ENCODE measurements at places on chromosomes 6 and 20.

DNA sequence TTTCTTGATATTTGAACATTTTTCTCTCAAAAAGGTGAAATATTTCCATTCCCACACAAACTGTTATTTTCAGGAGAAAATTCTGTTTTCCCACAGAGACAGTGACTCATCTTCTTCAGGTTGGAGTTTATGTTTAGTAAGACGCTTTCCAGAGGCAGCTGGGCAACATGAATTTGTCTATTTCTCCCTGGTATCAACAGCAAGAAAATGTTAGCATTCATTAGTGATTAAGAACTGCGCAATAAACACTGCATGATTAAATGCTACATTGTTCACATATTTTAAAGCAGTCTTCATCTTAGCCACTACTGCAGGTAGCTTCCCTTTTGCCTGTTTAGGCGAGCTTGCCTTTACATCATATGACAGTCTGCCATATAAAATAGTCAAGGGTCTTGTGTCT lies 295.7 kb downstream of the C6orf118 start:
- DNase-seq: no peak

GRCh38 chr6:91654357-91654756 lies 1067.5 kb upstream of the MAP3K7 start:
- no peak for DNase-seq

DNA sequence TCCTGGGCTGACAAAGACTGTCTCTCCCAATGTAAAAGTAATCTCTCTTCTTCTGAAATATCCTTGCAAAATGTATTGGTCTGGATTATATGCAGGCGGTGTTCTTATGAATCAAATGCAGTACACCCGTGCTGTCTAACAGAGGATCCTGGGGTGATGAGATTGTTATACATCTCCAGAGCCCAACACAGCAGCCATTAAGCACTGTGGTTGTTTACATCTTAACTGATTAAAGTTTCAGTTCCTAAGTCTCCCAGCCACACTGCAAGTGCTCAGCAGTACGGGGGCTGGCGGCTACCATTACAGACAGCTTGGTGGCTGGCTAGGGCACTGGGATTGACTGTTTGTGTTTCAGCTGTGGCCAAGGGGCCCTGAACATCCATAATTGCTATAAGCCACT lies 7.0 kb downstream of the UNC93A start:
- no peak for DNase-seq

DNA sequence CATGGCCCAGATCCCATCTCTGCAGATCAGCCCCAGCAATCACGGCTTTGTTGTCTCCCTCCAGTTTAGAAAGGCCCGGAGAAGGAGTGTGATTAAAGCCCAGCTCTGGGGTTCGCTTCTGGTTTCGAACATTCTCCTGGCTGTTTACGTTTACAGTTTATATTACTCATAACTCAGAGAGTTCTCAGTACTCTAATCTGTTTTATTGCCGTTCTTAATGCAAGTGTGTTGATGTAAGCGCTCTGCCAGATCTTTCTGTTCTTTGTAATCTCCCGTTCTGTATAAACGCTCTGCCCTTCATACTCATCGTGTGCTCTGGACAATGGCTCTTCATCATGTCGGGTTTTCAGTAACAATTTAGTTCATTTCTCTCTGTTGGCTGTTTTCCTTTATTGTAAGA lies 118.0 kb upstream of the PRND start:
- no peak for DNase-seq

DNA sequence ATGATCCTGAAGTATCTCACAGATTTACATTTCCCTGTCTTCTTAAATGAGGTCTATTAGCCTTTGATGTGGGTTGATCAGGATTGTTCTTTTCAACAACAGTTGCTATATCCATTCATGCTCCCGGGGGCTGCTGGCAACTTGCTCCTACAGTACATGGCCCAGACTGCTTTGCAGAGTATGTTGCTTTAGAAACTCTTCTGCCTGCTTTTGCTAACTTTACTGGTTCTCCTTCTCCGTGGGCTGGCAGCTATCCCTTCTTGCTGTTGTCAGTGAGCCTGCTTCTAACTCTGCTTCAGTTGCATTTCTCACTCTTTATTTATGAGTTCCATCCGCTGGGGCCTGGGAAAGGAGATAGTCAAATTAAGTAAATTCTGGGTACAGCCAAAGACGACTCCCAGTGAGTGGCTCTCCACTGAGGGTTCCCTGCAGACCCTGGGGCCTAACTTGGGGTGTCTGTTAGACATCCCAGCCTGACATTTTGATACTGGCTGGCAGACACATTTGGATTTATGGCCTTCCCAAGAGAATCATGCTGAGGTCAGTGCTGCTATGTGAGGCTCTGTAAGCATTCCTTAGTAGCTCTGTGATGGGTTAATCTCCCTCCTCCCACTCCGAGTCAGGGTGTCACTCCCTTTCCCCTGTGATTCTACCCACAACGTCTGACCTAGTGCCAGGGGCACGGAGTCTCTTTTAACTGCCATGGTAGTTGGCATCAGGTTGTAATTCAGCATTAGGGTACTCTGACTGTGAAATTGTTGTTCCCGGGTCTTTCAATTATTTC lies 73.6 kb downstream of the SLX4IP start:
- no peak for DNase-seq

DNA sequence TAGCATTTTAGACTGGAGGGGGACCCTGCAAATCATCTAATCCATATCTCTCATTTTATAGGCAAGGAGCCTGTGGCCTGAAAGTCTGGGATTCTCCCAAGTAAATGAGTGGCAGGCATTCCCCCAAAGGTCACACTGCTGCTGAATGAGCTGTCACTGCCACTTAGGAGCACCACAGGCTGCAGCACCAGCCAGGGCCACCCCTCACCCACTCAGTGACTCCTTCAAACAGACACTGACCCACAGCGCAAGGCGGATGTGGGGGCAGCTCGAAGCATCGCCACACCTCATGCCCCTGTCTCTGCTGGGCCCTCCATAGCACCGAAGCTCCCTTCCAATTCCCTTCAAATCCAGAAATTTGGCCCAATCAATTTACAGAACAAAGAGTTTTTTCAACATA lies 119.9 kb upstream of the ARID1B start:
- no peak for DNase-seq

DNA sequence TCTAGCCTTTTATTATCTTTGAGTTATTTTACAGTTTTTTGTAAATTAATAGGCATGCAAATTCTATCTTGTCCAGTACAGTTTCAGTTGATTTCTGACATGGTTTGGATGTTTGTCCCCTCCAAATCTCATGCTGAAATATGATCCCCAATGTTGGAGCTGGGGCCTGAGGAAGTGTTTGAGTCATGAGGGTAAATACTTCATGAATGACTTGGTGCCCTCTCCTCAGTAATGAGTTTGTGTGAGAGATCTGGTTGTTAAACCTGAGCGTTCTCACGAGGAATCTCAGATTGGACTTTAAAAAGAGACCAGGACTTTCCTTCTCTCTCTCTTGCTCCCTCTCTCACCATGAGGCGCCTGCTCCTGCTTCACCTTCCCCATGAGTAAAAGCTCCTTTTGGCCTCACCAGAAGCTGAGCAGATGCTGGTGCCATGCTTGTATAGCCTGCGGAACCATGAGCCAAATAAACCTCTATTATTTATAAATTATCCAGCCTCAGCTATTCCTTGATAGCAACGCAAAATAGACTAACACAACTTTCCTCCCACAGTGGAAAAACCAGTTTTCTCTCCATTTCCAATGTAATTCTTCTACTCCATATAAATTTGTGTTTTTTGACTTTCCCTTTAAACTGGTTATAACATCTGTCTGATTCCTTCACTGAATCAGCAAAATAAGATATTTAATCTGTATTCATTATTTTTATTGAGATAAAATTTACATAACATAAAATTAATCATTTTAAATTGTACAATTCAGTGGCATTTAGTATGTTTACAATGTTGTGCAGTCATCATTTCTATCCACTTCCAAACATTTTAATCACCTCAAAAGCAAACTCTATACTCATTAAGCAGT lies 78.7 kb upstream of the PRSS16 start:
- no peak for DNase-seq

DNA sequence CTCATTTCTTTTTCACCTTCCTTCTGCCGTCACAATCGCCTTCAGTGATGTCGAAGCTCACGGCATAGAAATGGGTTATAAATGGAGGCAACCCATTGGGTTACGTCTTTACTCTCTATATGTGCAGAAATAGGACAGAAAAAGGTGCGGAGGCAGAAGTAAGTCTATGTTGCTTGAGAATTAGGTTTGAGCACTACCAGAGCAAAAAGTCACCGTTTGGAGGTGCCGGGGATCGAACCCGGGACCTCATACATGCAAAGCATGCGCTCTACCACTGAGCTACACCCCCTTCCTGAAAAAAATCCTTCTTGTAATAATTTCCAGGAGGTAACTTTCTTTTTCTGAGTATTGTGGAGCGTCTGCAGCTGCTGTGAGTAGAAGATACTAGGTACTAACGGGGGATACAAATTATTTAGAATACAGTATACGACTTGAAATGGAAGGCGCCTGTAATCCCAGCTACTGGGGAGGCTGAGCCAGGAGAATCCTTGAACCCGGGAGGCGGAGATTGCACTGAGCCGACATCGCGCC lies 134.2 kb downstream of the TRIM27 start:
- DNase-seq: peak; percentile 27

- DNase-seq: peak; percentile 14
Measured at GRCh38 chr6:151137542-151137941, 102.2 kb upstream of the AKAP12 start.

DNA sequence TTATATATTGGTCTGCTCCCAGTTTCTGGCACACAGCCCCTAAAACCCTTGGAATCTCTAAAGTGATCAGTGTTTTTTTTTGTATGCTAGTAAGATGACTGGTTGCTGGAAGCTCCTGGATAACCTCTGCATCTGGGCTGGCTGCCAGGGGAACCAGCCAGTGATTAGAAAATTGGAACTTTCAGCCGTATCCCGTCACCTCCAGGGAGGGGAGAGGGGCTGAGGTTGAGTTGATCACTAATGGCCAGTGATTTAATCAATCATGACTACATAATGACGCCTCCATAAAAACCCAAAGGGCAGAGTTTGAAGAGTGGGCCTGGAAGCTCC lies 48.0 kb upstream of the NOP56 start:
- DNase-seq: no peak

DNA sequence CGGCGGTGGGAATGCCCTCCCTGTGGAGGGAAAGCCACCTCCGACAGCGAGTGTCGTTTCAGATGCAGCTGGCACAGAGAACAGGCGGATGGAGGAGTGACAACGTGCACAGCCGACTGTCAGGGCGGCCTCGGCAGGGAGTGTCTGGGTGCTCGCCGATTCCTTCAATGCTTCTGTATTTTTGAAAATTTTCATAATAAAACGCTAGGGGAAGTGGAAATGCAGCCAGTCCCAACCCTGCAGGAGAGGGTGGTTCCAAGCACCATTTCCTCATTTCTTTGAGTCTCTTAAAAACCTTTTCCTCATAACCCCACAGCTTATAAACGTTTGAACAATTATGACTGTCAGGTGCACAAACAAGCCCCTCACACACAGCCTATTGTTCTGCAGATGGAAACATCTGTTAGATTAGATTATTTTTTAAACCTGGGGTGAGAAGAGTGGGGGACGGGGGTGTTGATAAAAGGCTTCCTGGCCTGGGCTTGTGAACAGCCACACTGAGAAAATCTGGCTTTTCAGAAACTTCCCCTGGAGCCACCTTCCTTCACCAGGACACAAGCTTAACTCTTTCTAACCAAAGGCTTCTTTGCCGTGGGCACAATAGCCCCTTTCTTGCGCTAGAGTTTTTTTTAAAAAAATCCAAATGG lies 228.9 kb downstream of the ANKRD60 start:
- no peak for DNase-seq

- no peak for DNase-seq
Measured at GRCh38 chr6:68197356-68197755, 437.7 kb upstream of the ADGRB3 start.

GRCh38 chr20:46255440-46256104 lies 52.7 kb downstream of the CDH22 start:
- no peak for DNase-seq

DNA sequence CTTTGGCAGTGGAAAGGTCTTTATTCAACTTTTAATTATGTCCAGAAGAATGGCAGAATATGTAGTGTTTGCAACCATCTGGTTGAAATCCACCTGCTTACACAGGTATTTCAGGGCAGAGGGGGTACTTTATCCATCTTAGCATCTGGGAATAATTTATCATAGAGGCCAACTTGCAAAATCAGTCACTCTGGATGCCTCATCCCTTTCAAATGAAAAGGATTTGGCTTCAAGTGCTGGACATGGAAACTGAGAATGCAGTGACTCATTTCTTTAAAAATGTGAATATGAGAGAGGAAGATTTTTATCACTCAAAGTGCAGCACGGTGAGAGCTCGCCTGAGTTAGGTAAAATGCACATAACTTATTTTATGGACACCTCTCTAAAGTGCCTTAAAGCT lies 758.3 kb downstream of the KIF16B start:
- DNase-seq: no peak

GRCh38 chr6:103983860-103984259 lies 875.9 kb downstream of the HACE1 start:
- DNase-seq: no peak

- DNase-seq: no peak
Measured at GRCh38 chr6:228881-229651, 63.2 kb upstream of the DUSP22 start.

DNA sequence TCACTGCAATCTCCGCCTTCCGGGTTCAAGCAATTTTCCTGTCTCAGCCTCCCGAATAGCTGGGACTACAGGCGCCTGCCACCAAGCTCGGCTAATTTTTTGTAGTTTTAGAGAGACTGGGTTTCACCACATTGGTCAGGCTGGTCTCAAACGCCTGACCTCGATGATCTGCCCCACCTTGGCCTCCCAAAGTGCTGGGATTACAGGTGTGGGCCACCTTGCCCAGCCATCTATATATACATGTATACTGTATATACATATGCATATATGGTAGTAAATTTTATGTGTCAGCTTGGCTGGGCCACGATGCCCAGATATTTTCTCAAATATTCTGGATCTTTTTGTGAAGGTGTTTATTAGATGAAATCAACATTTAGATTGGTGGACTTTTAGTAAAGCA lies 18.8 kb downstream of the RBL1 start:
- DNase-seq: no peak

DNA sequence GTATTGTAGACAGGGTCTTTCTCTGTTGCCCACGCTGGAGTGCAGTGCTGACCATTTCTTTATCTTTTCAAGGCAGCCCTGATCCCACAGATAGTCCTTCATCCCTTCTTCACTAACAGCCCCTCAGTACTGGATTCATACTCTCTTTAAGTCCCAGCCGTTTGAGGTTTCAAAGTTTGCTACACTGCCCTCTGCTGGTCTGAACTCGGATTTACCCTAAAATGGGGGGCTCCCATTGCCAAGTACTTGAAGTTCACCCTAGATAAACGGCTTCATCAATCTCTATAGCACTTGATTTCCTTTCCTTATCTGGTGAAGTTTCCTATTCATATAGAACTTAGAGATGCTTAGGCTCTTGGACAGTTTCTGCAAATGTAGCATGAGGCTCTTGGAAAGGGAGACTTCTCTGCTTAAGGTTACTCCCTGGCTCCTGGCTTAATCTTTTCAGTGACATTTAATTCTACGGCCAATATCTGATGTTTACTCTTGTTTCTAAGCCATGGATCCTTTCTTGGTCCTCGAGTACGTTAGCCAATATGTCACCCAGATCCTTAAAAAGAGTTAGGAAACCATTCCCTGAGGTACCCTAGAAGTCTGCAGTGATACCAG lies 21.4 kb upstream of the PREP start:
- no peak for DNase-seq

- DNase-seq: no peak
Measured at GRCh38 chr6:2110504-2110903, 134.9 kb downstream of the GMDS start.

All from fibroblast of skin of left quadriceps (primary cell).